ENCODE measurements at places on chromosomes 16 and 17. TPM values are rescaled to one million over a fixed set of nuclear protein-coding genes. Genes with fewer than 3 reads are reported as not detected.

SCGB1C2 gene
- total RNA-seq: not detected

CAVIN1 gene
- total RNA-seq: 0.11 TPM

SERPINF2 gene
- 0.36 TPM for total RNA-seq

ATP2C2 gene
- not detected for total RNA-seq

TBC1D3 gene
- total RNA-seq: 12.4 TPM

TMEM238L gene
- not detected for total RNA-seq

SRL gene
- not detected for total RNA-seq

NPB gene
- not detected for total RNA-seq

PLCG2 gene
- total RNA-seq: 5.7 TPM

GFAP gene
- not detected for total RNA-seq

NSRP1 gene
- total RNA-seq: 33.6 TPM

PRDM7 gene
- total RNA-seq: not detected

IL17C gene
- total RNA-seq: not detected

C16orf95 gene
- total RNA-seq: 12.2 TPM

MBTPS1 gene
- 41.1 TPM for total RNA-seq

SDK2 gene
- 1.5 TPM for total RNA-seq

NEUROD2 gene
- total RNA-seq: not detected

CSH2 gene
- total RNA-seq: 2.4 TPM

ARSG gene
- 1.8 TPM for total RNA-seq

XYLT1 gene
- 12.9 TPM for total RNA-seq

RPL26 gene
- 3,757 TPM for total RNA-seq

ATP6V0D1 gene
- 20.4 TPM for total RNA-seq

TBX6 gene
- total RNA-seq: 5.7 TPM

ADCY9 gene
- total RNA-seq: 4.8 TPM

DNAH17 gene
- total RNA-seq: 1.4 TPM

DLX4 gene
- total RNA-seq: 0.56 TPM

ZP2 gene
- total RNA-seq: not detected

Data from activated naive CD4-positive, alpha-beta T cell treated with anti-CD3 and anti-CD28 coated beads, Interleukin-2, amount 50 U/mL, for 72 hours (primary cell).